Bone marrow (tissue), 2 donors: ENCODE measurements at places on chromosomes 12 and 14.

DNA sequence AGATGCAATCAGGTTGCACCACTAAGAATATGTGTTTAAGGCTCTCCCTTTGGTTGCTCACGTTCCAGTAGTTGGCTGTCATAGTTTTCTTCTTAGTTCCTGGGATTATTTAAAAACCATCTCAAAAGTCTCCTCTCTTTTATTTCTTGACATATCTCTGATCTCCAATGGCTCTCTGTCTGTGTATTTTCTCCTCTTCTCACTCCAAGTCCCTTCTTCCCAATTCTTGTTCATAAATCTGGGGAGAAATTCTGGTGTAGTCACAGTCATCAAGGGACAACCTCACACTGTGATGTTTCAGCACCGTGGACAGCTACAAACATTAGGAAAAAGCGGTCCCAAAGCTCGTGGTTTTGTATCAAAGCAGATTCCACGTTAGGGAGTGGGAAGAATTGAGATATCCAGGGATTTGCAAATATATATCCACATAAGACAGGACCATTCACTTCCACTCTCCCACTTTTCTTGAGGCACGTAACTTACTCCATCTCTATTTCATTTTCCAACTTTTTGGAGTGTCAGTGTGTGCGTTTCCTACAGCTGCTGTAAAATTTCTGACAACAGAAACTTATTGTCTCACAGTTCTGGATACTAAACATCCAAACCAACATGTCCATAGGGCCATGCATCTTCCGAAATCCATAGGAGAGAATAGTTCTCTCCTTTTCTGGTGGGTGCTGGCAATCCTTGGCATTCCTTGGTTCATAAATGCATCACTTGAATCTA, 80.6 kb upstream of the TMEM233 start:
- DNase-seq = no peak

GRCh38 chr14:104821229-104821945, 20.5 kb downstream of the ZBTB42 start:
- DNase-seq = no peak

GRCh38 chr12:121523741-121524140, 57.1 kb downstream of the KDM2B start:
- DNase-seq = no peak

GRCh38 chr14:31934767-31935266, 142.3 kb upstream of the ARHGAP5 start:
- DNase-seq = no peak

DNA sequence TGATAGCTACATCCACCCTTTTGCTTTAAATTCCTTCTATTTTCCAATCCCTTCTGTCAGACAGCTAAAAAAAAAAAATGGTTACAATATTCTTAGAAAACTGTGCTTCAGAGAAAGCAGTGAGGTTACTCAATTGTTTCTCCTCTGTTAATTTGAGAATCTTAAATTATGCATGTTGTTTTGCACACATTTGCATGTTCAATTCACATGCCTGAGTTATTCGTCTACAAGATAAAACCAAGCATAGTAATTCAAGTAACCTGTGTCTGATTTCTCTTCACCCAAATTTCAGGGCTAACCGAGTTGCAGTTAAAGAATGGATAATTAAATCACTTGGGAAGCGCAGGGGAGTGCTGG, 81.0 kb upstream of the MED13L start:
- no peak for DNase-seq

GRCh38 chr12:32874078-32874477, 22.5 kb downstream of the PKP2 start:
- DNase-seq = no peak

DNA sequence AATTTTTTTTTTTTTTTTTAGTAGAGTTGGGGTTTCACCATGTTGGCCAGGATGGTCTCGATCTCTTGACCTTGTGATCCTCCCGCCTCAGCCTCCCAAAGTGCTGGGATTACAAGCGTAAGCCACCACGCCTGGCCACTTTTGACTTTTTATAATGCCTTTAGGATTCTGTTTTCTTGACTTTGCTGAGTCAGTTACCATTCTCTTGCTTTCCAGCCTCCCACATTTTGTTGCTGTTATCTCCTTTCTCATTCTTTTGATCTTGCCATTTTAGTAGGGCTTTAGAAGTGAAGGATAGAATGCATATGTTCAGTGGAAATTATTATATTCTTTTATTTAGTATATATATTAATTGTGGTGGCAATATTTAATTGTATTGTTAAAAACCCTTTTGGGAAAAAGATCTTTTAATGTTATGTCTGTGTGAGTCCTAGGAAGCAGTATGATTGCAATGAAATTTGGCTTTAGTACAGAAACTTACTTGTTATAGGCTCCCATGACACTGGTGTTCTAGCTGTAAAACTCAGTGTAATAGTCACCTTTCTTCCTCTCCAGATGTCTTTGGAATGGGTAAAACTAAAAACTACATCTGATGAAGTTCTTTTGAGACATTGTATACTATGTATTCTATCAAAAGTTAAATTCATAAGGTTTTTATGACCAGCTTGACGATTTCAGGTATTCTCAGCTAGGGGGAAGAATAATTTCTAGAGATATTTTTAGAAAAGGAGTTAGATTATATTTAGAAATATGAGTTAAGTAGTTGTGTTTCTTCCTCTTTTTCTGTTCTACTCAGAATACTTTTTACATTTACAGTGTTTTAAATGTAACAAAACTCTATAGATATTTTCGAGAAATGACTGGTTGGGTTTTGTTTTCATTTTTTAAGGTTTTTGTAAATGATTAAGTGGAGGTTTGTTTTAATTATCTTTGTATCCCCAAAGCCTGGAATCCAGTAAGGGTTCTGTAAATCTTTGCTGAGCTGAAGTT, 74.7 kb downstream of the APAF1 start:
- no peak for DNase-seq
